ENCODE measurements at places on chromosomes 2 and 18.

DNA sequence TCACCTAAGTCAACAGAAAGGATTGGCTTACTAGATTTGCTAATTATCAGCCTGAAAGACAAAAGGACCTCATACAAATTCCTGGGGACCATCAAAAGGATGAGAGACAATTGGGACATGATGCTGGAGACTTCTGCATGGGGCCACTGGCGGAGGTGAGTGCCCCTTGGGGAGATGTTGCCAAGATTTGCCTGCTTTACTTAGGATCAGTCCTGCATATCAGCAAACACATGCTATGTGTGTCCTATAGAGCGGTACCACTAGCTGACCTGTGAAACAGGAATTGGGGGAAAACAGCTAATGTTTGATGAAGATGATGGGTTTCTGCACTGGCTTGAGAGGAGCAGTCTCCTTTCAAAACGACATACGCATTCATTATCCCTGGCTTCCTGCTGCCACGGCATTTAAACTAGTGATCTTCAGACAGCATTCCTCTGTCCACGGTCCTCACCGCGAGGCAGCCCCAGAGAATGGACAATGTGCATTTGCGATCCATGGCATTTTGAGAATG lies 104.2 kb downstream of the TGIF1 start:
- no peak for DNase-seq

DNA sequence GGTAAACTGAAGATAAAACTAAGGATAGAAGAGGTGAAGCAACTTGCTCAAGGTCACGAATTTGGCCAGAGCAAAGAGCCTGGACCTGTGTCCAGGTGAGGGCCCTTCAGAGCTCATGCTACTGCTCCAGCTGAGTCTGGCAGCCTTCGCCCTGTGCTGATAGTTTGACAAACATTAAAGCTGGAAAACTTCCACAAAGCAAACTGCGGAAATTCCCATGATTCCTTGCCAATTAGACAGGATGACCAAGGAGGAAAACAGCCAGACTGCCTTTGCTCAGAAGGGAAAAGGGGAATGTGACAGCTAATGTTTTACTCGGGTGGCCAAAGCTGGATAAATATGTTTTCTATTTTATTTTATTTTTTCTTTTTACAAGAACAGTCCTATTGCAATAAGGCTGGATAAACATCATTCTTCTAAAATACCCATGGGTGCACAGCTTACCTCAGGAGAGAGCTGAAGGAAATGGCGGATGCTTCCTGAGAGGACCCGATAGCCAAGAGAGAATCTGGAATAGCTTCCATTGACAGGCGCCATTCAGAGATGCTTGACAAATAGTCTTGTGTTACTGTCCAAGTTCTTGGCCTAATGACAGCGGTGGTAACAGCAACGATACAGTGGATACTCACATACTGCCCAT lies 5.3 kb upstream of the CTAGE1 start:
- no peak for DNase-seq

GRCh38 chr18:58624011-58624410 lies 4.9 kb downstream of the ALPK2 start:
- no peak for DNase-seq

DNA sequence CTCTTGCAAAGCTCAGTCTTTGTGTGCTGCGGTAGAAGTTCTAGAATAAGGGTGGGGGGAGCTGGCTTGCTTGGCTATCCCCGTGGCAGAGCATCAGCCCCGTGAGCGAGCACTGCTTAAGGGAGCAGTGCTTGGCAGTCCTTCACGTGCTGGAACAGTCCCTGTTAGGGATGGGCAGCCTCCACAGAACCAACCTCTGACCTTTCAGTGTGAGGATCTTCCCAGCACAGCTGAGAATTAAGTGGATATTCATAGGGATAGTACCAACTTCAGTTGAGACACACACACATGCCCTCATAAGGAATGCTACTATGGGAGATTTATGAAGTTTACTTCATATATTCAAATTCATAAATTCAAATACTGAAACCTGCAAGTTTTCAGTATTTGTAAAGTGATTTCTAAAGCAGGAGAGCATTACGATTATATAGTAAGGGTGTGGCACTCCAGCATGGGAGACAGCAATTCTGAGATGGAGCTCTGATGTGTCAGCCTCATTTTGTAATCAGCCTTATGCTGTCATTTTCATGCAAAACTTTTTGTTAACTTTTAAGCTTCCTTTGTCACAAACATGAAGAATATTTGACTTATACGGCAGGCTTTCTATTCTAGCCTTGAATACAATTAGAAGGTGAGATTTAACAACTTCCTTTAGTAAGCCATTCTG lies 39.5 kb downstream of the ATP9B start:
- DNase-seq = no peak

- DNase-seq = no peak
These were observed 268.8 kb downstream of the ARHGAP15 start for GRCh38 chr2:143397884-143398614.

- DNase-seq = no peak
These were observed 61.6 kb upstream of the RAB27B start for GRCh38 chr18:54766634-54767033.

GRCh38 chr18:9894454-9895068 lies 8.8 kb downstream of the TXNDC2 start:
- DNase-seq = no peak

DNA sequence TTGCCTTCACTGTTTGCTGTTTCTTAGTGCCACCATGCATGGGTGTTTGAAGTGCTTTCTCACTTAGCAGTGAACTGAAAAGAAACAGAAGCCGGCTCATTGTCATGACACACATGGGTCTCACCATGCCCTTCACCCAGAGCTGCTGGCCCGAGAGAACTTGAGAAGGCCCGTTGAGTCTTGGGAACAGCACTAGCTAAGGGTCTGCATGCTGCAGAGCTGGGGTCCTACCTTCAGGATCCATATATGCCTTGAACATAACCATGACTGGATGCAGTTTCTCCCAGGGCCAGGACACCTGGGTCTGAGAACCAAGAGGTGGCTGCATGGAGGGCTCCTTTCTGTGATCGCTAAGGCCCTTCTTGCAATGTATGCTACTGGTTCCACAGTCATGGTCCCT lies 245.5 kb upstream of the HS6ST1 start:
- no peak for DNase-seq

DNA sequence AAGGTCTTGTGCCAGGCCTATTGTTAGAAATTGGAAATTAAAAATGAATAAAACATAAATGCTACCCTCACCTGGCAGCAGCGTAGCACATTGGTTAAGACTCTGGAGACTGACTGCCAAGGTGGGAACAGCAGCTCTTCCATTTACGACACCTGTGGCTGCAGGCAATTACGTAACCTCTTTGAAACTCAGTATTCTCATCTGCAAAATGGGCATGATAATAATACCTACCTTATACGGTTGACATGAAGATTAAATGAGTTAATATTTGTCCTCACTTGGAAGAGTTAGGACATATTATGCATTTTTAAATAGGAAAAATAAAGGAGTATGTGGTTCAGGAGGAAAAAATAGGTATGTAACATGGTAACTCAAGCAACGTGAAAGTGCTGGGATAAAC lies 279.3 kb upstream of the NCKAP5 start:
- DNase-seq = no peak

DNA sequence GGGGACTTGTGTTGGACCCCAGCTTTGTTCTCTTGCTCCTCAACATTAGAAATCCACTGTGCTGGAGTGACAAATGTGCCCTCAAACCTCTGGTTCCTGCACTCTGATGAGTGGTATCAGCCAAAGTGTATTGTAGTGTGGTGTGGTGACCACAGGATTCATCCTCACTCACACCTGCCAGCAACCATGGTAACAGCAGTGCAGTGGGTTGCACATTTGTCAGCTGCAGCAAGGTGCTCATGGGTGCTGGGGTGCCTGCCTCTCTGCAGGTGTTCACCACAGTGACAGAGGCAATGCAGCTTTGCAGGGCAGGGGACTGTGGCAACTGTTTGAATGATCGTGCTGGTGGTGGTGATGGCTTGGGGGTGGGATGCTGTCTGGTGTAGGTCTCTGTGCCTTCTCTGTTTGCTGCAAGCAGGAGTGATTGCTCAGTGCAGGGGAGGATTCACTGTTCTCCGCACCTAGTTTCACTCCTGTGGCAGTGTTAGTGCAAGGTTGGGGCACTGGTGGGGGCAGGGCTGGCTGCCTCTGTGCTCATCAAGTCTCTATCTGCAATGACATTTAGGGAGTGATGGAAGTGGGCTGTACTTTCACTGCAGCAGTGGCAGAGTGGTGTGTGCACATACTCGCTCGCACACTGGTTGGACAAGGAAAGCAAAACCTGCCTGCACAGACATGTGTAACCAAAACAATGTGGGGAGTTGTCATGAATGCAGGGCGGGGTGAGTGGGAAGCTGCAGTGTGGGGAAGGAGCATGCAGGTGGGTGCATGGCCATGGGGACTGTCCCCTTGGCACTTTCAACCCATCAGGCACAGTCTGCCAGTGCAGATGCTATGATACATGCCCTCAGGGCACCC lies 301.1 kb downstream of the PIK3C3 start:
- no peak for DNase-seq

- peak; percentile 20 for DNase-seq
These were observed 665.4 kb downstream of the BCL11A start for GRCh38 chr2:59888015-59888414.

DNA sequence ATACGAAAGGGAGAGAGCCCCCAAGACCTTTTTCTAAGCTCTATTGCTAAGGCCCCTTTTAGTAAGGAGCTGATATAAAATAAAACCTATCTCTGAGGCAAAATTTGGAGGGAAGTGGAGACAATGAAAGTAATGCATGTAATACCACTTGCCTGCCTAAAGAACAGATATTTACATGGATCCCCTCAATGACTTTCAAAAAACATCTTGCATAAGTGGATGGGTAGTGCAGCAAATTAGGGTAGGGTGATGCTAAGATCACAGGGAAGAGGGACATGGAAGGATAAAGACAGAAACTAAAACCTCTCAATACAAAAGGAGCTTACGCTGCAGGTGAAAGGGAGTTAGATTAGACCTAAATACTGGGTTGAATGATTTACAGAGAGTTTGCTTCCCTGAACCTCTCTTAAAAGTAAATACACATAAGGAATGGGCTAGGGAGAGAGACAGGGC lies 1.1 kb downstream of the ZNF513 start:
- DNase-seq = no peak

DNA sequence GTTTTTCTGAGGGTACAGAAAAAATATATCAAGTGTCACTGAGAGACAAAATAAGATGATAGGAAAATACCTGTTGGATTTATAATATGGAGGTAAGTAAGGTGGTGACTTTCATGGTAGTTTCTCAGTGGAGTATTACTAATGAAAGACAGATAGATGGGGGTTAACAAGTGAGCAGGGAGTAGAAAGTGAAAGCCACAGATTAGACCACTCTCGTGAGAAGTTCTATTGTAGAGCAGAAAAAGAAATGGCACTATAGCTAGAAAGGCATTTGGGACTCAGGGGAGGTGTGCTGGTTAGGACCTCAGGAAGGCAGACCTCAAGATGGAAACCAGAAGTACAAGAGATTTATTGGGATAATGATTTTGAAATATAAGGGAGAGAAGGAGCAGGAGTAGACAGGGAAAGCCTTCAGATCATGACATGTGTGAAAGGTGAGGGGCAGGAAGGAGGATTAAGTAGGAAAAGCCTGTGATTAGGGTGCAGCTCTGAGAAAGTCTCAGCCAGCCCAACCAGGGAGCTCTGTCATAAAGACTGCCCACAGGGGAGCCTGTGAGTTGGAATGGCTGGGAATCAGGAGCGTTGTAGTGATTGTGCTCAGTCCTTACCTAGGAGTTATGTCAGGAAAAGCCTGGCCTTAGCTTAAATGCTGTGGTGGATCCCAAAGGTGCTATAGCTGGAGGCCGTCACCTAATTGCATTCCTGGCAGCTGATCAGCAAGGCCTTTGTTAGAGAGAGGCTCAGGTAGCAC lies 198.1 kb downstream of the IKZF2 start:
- DNase-seq = no peak

DNA sequence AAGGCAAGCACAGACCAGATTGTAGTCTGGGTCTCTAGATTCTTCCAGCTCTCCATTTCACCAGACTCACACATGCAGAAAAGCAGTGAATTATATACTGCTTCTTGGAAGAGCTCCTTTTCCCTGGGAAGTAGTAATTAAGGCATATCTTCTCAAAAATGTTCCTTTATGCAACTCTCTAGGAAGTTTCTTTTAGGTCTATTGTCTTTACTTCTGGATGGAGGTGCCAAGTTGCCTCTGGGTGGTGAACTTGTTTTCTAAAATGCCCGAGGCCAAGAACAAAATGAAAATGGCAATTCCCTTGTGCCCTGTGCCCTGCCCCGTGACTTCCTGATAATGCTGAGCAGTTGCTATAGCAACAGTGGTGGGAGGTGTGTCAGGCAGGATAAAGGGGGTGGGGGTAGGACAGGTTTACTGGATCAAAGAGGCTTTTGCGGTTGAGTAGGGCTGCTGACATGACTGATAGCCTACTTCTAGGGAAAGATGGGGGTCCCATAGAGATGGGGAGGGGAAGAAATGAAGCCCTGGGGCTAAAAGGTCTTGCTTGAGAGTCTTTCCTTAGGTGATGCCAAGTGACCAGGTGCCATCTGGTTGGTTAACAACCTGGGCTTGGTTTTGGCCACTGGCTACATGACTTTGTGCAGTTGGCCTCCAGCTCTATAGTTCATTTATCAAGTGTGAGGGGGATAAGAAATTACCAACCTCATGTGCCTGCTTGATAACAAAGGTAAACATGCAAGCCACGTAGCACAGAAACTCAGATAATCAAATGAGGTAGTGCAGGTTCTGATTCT lies 11.8 kb downstream of the IGFBP2 start:
- no peak for DNase-seq

- DNase-seq = no peak
These were observed 137.3 kb upstream of the HNRNPA3 start for GRCh38 chr2:177075254-177075653.

GRCh38 chr2:105487142-105488069 lies 88.6 kb upstream of the FHL2 start:
- DNase-seq = no peak
